Stimulated activated CD4-positive, alpha-beta T cell treated with anti-CD3 and anti-CD28 coated beads, Interleukin-2, amount 100 ng/mL, for 24 hours (primary cell): ENCODE measurements at places on chromosomes 3 and 15.

- DNase-seq = peak; percentile 46
These were observed 1.1 kb downstream of the CNBP start for GRCh38 chr3:129182390-129183185.

DNA sequence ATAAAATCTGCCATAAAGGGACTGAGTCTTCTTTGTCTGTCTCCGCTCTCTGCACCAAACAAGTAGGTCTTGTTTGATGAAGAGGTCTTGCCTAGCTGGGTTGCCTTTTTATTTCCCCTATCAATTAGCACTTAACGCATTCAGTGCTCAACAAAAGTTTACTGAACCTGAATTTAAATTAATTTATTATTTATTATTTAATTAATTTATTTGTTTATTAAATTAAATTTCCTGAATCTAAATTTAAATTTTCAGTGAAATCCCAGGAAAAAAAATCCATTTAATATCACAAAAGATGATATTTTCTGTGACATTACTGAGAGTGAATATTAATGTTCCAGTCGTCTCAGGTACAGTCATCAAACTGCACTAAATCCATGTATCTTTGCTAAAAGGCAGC lies 164.9 kb upstream of the AGTR1 start:
- DNase-seq = no peak

- no peak for DNase-seq
These were observed 103.0 kb downstream of the SUCNR1 start for GRCh38 chr3:151976211-151977050.

DNA sequence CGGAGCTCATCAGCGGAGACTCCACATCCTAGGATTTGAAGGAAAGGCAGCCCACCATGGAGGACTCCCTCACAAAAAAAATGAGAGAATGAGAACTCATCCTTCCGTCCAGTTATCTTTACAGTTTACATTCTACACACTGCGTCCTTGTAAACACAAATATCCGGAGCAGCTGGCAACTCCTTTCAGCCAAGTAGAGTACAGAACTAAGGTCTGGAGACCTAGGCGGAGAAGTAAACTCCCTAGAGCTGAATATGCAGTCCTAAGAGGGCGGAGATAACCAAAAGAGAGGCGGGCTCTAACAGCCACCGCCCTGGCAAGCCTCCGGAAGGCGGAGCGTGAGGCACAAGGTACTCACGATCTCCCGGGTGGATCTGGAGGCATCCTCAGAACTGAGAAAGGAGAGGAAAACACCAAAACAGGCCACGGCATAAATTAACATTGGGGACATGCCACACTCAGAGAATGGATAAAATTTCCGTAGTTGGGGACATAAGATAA lies 924 bp upstream of the SIN3A start:
- DNase-seq = peak; percentile 77

DNA sequence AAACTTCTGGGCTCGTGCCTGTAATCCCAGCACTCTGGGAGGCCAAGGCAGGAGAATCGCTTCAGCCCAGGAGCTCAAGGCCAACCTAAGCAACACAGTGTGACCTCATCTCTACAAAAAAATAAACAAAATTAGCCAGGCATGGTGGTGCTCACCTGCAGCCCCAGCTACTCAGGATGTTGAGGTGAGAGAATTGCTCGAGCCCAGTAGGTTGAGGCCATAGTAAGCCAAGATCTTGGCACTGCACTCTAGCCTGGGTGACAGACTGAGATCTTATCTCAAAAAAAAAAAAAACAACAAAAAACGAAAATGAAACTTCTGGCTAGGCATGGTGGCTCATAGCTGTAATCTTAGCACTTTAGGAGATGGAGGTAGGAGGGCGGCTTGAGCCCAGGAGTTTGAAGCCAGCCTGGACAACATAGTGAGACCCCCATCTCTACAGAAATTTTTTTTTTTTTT lies 53.7 kb downstream of the PIK3CB start:
- DNase-seq = peak; percentile 9

DNA sequence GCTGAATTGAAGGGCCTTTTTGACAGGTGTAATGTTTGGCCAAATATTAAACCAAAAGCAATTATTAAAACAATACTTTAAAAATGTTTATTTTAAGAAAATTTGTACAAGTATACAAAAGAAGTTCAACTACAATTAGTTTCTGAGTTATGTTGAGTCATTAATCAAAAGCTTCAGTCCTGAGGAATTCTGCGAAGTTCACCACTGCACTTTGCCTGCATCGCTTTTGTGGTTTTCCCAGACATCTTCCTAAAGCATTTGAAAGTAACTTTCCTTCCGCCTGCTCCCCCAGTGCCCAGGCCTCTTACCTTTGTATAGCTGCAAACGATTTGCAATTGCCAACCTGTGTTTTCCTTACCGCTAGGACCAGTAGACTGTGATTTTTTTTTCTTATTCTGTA lies 69.5 kb downstream of the KCNAB1 start:
- no peak for DNase-seq

GRCh38 chr3:134829721-134830120 lies 34.7 kb downstream of the EPHB1 start:
- no peak for DNase-seq

DNA sequence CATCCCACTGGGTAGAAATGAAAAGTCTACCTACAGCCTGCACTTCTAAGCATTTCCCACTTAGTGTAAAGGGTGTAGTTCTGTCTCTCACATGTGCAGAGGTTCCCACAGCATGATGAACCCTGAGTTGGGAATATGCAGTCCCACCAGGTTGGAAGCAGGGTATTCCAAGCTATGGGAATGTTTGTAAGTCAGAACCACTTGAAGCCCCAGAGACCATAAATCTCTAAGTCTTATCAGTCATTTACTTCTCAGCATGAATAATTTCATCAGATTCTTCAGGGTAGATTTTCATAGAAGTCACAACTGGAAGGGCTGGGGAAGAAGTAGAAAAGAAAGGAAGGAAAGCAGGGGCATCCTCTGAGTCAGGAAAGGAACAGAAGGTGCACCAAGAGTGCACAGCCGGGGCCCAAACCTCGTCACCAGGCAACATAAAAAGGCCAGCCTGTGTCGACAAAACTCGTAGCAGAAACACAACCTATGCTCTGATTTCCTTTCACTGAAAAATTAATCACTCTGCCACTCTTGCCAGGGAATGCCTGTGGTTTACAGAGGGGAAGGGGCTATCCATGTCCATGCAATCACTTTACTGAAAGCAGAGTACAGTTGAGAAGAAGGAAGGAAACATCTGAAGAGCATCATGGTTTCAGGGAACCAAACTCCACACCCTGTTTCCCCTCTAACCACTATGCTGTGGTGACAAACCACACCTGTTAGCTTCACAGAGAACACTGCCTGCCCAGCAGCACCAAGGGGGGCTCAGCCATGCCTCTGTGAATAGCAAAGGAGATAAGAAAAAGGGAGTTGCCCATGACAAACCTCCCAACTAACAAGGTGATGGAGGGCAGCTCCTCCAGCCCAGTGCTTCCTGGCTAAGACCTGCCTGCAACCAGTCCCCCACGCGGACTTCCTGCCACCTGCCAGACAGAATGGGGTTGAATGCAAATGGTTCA lies 40.5 kb downstream of the SH3BP5 start:
- DNase-seq = peak; percentile 49

DNA sequence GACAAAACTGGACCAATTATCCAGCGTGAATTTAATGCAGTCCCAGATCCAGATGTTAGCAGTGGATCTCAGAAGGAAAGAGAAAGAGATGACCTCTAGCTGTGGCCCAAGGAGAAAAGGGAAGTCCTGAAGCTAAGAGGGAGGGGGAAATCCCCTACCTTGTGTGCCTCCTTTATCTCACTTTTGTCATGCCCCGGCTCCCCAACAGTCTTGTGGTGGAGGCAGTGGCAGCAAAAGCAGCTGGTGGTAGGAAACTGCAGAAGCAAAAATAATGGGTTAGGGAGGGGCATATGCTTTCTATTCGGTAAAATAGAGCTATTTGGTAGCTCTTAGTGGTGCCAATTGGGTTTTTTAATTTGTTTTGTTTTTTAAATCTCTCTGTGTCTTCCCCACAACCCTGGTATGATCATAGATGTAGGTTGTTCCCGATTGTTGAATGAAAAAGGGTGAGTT lies 56.5 kb downstream of the MCTP2 start:
- peak; percentile 28 for DNase-seq

- DNase-seq = no peak
These were observed 61.3 kb downstream of the TMCO5A start for GRCh38 chr15:37995461-37996347.

DNA sequence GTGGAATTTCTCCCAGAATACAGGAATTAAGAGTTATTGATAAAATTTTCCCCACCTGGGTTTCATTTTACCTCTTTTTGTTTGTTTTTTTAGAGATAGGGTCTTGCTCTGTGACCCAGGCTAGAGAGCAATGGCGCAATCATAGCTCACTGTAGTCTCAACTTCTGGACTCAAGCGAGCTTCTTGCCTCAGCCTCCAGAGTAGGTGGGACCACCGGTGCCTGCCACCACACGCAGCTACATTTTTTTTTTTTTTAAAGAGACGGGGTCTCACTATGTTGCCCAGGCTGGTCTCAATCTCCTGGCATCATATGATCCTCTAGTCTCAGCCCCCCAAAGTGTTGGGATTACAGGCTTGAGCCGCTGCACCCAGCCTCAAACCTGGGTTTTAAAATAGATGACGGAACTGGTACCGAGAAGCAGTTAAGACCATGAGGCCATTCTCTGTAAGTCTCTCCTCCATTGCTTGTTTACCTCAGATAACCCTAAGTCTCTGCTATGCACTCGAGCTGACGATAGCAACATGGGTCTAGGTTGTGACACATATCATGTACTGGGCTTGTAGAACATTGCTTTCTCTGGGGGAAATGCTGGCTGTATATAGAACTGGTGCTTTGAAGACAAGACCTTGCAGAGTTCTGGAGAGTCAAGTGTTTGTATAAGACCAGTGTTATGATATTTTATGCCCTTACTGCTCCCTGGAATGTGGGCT lies 16.4 kb downstream of the ETV5 start:
- no peak for DNase-seq

- no peak for DNase-seq
These were observed 68.6 kb downstream of the KAT2B start for GRCh38 chr3:20108869-20109268.

DNA sequence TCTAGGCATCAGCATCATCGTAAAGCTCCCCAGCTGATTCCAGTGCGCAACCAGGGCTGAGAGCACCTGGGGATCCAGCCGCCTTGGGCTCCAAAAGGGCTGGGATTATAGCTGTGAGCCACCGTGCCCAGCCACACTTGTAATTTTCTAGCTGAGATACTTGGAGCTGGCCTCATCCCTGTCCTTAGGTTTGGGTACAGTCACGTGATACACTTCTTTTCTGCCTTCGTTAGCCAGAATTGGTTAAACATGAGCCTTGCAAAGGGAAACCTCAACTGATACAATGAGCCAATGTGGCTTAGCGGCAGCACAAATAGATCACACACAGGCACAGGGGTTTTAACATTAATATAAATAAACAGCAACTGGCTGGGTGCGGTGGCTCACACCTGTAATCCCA lies 69.8 kb upstream of the GCNT3 start:
- DNase-seq = no peak

DNA sequence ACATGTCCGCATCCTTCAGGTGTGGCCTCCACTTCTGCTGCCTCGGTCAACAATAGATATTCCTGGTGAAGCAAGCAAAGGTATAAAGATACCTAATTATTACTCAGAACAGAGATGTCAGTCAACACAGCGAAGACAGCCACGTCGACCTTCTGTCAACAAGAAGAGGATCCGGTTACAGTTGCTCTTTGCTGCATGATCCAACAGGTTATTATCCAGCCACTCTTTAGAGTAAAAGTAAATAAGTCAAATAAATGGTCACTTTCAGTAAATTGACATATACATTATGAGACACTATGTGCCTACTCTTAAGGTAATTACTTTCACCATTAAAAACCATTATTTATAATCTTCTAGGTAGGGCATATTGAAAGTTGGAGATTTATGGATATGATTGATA lies 356.8 kb upstream of the ATP11B start:
- no peak for DNase-seq

- no peak for DNase-seq
These were observed 13.5 kb downstream of the RAB6B start for GRCh38 chr3:133881939-133882825.

- DNase-seq = no peak
These were observed 23.5 kb upstream of the TBC1D5 start for GRCh38 chr3:17765819-17766472.

DNA sequence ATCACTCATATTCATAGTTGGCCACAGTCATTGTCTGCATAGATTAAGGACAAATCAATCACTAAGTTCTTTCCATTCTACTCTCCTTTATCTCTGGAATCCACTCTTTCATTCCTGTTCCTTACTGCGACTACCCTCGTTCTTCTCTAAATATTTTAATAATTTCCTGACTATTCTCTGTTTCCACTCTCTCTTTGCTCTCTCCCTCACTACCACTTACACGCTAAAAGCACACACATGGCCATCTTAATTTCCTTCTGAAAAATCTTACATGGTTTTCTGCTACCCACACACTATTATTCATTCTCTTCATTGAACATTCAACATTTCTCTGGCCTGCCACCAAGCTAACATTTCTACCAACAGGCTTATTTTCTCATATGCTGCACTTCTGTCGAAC lies 279.6 kb upstream of the PLSCR5 start:
- no peak for DNase-seq

DNA sequence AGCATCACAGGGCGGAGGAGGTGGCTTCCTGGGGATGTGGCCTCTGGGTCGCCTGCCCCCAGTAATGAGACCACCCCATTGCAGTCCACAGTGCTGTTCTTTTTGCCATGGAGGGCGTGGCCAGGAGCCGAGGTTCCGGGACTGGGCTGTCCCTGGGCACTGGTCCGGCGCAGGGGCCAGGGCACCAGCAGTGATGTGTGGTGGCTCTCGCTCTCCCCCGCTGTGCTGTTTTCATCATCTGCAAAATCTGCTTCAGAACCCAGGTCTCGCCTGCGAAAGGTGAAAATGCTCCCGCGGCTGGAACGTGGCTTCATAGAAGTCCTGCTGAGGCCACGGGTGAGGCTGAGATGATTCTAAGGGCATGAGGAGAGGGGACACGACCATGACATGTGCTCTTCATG lies 45.8 kb downstream of the SCN5A start:
- DNase-seq = no peak

DNA sequence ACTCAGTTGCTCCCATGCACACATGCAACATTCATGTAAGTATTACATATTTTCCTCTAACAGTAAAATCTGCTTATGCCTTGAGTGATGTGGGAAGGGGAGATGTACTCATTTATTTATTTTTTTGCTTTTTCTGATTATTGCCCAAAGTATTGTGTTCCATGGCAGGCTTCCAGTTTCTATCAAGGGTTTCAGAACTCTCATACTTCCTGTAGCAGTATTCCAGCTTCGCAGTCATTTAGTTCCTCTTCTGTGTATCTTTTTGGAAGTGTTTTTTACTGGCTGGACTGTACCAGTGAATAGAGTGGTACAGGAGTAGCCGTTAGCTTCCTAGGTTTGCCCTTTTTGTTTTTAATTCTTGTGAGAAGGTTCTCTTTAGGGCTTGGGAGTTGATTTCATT lies 26.9 kb downstream of the RAB11A start:
- no peak for DNase-seq

DNA sequence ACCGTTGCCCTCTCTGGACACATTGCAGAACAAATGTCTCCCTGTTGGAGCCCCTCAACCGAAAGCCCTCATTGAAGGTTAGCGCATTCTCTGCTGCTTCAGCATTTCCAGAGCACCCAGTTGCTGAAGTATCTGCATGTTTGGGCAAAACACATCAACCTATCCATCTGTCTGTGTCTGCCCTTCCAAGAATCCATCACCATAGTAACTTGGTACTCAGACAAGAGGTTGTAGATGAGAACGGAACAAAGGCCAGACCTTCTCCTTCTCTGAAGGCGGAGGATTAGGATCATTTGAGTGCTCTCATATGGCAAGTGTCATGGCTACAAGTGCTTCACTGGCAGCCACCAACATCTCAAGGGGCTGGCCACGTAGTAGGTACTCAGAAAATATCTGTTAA lies 23.1 kb upstream of the RHO start:
- DNase-seq = no peak
